ENCODE measurements at places on chromosomes 3 and 15.

DNA sequence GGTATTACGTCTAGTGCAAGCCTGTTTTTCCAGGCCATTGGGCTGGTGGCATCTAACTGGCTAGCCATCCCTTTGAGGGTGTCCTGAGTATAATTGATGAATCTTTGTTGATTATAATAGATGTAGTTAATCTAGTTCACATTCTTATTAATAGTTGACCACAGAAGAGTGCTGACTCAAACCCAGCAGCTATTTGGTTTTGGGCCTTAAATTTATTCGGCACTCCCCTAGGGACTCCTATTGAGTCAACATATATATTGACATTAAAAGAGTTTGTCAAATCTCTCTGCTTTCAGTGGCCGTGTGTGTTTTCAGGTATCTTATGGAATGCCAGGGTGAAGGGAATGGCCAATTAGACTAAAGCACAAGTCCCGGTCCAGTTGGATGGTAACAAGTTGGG, 19.7 kb downstream of the ARL8B start:
- DNase-seq: no peak

GRCh38 chr3:11757441-11757875, 89.2 kb downstream of the TAMM41 start:
- no peak for DNase-seq

DNA sequence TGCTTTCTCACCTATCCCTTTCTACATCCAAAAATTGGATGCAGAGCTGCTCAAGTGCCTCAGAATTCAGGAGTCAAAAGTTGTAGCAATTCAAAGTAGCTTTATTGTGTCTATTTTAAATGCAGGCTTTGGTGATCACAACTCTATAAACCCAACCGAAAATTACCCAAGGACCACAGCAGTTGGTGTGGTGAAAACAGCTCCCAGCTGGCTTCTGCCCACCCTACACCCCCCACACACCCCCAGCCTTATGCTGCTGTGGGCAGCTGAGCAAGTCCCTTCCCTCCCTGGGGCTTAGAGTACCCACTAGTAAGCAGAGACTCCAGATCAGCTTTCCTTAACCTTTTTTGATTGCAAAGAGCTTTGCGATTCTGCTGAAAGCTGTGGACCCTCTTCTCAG, 5.8 kb upstream of the HES1 start:
- DNase-seq: no peak

DNA sequence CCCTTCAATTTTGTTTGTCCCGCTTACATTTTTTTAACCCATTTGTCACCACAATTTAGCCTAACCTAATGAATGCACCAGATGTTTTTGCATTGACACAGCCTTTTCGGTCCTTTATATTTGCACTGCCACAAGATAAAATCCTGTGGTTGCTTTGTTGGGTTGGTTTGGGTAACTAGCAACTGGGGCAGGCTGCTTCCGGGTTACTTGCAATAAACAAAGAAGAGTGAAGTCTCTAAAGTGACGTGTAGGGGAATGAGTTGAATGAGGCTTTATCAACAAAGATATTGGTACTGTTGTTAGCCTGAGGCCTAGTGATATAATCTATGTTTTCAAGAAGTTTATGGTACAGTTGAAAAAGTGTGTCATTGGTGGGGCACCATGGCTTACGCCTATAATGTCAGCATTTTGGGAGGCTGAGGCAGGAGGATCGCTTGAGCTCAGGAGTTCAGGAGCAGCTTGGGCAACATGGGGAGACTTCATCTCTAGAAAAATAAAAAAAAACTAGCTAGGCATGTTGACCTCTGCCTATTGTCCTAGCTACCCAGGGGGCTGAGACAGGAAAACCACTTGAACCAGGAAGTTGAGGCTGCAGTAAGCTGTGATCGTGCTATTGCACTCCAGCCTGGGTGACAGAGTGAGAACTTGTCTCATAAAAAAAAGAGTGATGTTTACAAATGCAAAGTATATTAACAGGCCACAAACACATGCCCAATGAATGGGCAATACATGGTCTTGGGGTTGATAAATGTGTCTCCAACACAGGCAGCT, 121.8 kb downstream of the OXSM start:
- DNase-seq: no peak

- no peak for DNase-seq
These were observed 24.9 kb downstream of the ETFA start for GRCh38 chr15:76286271-76286879.

DNA sequence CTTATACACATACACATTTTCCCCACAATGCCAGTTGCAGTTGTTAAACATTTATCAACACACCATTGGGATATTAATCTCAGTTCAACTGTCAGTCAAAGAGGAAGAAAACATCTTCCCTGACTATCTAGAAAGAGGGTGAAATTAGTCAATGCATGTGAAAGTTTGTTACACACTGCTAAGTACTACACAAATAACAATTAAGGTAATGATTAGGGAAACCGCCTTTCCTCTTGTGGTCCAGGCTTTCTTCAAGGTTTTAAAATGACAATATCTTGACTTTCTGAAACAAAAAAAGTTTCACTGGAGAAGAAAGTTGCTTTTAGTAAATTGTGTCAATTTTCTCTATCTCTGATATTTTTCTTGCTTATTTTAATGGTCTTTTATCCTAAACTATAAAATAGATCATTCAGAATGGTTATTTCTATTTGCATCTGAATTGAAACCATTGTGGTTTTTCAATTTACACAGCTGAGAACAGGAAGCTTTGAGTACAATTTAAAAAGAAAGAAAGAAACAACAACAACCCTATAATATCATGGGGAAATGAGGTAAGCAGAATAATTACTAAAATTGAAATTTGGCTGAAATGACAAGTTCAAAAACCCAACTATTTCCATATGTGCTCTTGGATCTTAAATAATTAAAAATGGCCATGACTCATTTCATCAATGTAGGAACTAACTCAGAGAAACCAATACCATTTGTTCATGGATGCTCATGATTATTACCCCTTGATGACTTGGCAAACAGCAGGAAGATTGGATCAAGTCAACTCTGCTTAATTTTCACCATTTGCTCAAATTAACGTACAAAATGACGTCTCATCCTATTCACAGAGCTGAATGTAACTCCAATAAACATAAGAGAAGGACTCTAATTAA, 31.7 kb downstream of the GPR149 start:
- no peak for DNase-seq

GRCh38 chr3:181738551-181738950, 26.8 kb downstream of the SOX2 start:
- DNase-seq: no peak

GRCh38 chr15:37981201-37981600, 46.8 kb downstream of the TMCO5A start:
- no peak for DNase-seq

- DNase-seq: no peak
These were observed 57.3 kb downstream of the THRB start for GRCh38 chr3:24437326-24437725.

DNA sequence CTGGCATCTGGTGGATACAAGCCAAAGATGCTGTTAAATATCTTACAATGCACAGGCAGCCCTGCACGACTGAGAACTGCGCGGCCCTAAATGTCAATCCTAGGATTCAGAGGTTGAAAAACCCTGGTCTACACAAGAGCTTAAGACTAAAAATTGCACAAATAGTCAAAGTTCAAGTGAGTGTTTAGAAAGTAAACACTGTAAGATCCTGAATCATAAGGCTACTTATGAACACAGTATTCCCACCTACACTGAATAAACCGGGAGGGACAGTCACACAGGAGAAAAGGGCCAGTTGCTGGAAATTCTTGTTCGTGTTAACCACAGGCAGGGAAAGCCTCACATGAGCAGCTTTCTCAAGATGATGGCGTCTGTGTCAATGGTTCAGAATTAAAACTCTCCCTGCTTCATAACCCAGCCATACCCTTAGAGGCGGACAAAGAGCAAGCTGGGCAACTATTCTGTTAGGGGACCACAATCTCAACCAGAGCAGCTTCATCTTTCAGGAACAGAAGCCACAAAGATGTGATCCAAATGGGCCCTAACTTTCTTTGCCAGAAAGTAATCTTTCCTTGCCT, 37.7 kb downstream of the LRIG1 start:
- no peak for DNase-seq

DNA sequence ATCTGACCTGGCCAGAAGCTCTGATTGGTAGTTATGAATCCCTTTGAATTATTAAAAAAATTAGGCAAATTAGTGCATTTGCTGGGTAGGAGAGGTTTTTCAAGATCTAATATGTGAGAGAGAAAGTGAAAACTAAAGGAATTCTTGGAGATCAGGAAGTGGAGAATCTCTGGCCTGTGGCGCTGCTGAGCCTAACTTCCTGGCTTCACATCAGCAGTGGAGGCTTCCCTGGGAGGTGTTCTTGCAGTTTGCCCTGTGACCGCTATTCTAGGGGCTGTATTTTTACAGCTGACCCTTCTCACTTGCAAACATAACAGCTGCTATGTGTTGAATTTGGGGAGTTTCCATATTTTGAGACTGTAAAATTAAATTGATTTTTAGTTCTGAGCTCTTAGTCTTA, 166.4 kb downstream of the ATG7 start:
- no peak for DNase-seq

DNA sequence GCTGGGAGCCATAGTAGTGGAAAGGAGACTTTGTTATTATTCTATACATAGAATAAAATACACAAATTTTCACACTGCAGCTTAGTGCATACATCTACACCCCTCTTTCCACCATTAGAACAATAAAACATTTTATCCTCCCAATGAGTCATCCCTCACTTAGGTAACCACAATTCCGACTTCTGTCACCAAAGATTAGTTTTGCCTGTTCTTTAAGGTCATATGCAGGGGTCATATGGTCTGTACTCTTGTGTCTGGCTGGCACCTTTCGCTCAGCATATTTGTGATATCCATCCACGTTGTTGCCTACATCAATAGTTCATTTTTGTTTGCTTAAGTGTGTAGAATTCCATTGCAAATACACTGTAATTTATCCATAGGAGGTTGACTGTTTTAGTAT, 399.4 kb downstream of the SHQ1 start:
- DNase-seq: no peak

- DNase-seq: no peak
These were observed 22.2 kb upstream of the SLC25A26 start for GRCh38 chr3:66198437-66199088.

- peak; percentile 38 for DNase-seq
These were observed 25.6 kb upstream of the CFAP161 start for GRCh38 chr15:81108427-81108826.

DNA sequence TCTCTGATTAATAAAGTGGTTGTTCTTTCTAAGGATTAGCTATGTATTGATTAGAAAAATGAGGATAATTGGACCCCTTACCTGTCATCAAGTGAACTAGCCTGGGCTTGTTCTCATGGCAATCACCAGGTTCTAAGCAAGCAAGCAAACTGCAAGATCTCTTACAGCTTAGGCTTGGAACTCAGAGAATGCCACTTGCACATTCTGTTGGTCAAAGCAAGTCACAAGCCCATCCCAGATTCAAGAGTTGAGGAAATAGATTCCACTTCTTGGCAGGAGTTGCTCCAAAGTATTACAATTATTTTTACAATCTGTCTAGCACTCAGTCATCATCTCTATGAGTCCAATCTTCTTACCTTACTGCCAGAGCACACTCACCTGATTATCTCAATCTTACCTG, 180.3 kb downstream of the SYNPR start:
- DNase-seq: no peak

Measured in midbrain (tissue), 1 donor.